ENCODE measurements at places on chromosomes 5 and 9.

GRCh38 chr5:173868096-173868880, 19.9 kb upstream of the CPEB4 start:
- no peak for DNase-seq

- no peak for DNase-seq
These were observed 9.3 kb upstream of the RAPGEF6 start for GRCh38 chr5:131644370-131644769.

DNA sequence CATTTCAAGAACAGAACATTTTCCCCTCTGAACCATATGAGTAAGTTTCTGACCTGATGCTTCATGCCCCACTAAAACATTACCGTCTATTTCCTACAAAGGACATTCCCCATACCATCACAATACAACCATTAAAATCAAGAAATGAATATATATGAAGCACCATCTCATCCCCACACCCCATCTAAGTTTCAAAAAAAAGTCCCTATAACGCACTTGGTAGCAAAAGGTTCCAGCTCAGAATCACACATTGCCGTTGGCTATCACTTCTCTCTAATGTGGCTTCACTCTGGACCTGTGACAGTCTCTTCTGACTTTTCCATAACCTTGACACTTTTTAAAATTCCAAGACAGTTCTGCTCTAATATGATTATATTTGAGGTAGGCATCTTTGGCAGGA, 5.9 kb downstream of the EMB start:
- DNase-seq: no peak

DNA sequence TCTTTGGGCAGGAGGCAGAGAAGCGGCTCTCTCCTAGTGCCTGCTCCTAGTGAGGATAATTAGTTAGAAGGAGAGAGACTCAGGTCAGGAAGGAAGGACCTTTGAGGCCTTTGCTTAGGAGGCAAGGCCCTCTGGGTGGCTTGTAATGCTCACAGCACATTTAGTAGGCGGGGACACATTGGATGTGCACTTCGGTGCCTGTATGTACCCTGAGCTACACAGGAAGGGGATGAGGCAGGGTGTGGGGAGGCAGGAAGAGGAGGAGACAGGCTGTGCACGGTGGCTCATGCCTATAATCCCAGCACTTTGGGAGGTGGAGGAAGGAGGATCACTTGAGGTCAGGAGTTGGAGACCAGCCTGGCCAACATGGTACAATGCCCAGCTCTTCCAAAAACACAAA, 7.2 kb upstream of the LCN2 start:
- DNase-seq: no peak

GRCh38 chr5:66814146-66814991, 218.2 kb downstream of the MAST4 start:
- DNase-seq: peak; percentile 32

- no peak for DNase-seq
These were observed 29.4 kb downstream of the NR6A1 start for GRCh38 chr9:124741662-124742061.

GRCh38 chr5:157289164-157289819, 23.4 kb downstream of the CYFIP2 start:
- DNase-seq: no peak

DNA sequence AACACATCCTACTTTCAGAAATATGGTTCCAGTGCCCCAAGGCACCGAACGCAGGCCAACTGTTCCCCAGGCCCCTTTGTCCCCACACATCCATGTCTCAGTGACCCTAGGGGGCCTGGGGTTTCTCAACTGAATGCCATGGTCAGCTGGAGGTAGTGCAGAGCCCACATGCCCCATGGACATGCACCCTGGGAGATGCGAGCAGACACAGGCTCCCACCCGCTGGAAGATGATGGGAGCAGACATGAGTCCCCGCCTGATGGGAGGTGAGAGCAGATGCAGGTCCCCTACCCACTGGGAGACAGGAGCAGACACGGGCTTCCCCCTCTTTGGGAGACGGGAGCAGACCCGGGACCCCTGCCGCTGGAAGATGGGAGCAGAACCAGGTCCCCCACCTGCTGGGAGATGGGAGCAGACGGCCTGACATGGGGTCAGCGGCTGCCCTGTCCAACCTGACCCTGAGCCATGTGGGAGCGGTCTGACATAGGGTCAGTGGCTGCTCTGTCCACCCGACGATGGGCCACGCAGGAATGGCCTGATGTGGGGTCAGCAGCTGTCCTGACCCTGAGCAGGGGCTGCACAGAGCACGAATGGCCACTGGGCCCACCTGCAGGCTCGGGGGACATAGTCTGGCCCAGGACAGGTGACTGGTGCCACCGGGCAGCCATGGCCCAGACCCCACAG, 18.4 kb downstream of the ZDHHC11B start:
- no peak for DNase-seq

DNA sequence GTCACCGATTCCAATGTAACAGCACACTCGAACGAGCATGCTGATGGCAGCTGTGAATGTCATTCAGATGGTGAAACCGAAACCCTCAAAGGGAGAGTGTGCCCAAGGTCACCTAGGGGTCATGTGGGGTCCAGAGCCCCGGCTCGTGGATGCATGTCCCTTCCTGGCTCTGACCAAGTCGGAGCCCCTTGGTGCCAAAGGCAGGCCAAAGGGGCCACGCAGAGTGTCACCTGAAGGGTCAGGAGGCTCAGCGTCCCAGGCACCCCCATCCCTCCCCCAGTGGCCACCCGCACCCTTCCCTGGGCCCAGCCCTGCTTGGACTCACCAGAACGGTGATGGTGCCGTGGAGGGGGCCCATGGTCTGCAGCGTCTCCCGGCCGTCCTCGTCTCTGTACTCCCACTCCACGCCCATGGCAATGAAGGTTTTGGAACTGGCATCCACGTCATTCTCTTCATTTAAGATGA, 69.5 kb downstream of the ZNF354C start:
- DNase-seq: no peak

GRCh38 chr5:41252036-41252435, 38.7 kb upstream of the C6 start:
- DNase-seq: no peak

- no peak for DNase-seq
These were observed 227.6 kb upstream of the IRX4 start for GRCh38 chr5:2110137-2110933.

DNA sequence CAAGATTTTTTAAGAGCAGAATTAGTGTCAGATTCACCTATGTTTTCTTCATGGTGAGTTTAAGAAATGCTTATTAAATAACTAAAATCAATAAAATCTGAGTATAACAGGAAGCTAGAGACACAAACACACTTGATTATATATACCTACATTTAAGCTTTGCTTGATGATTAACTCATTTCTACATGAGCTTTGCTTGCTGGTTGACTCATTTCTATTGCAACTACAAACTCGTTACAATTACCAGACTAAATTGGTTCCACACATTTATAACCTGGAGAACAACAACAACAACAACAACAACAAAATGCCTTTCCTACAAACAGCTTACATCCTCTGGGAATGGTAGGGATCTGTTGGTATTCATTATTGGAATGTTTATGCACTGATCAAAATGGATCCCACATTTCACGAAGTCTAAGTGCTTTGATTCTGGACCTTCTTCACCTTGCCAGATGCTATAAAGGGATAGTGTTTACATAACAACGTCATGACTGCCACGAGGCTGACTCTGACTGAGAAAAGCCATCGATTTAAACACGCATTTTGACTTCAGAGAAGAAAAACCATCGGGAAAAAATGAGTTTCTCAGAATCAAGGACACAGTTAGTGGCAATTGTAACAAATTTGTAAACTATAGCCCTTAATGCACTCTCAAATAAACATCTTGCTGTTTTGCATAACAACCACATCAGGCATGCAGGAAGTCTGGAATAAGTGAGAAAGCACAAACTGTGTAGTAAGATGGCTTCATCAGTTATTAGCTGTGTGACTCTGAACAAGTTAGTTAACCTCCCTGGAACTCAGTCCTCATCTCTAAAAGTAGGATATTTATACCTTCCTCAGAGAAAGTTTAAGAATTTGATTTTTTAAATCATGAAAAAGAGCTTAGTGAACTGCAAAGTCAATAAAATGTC, 49.8 kb downstream of the RASEF start:
- no peak for DNase-seq

GRCh38 chr5:2631758-2632157, 119.7 kb downstream of the IRX2 start:
- DNase-seq: no peak

GRCh38 chr5:16727755-16728325, 111.0 kb upstream of the RETREG1 start:
- no peak for DNase-seq

- DNase-seq: no peak
These were observed 22.4 kb upstream of the FCN2 start for GRCh38 chr9:134858051-134858841.

GRCh38 chr9:127083138-127083980, 39.1 kb downstream of the ANGPTL2 start:
- no peak for DNase-seq

GRCh38 chr5:149005077-149005892, 57.6 kb downstream of the SH3TC2 start:
- no peak for DNase-seq

Data from T-cell (primary cell).